ENCODE measurements at places on chromosomes 5 and 9. TPM values are rescaled to one million over a fixed set of nuclear protein-coding genes. Genes with fewer than 3 reads are reported as not detected.

- DNase-seq: no peak
- H3K27ac ChIP-seq: no peak overlapping the region
- H3K4me1 ChIP-seq: peaks cover 12% of the 10 kb centered on the region
- H3K36me3 ChIP-seq: peaks cover 30% of the 10 kb centered on the region
- no peak overlapping the region for H3K4me3 ChIP-seq
These were observed 18.6 kb downstream of the CD74 start for GRCh38 chr5:150394131-150394530.

Gene SLC34A3
- not detected for total RNA-seq

DNA sequence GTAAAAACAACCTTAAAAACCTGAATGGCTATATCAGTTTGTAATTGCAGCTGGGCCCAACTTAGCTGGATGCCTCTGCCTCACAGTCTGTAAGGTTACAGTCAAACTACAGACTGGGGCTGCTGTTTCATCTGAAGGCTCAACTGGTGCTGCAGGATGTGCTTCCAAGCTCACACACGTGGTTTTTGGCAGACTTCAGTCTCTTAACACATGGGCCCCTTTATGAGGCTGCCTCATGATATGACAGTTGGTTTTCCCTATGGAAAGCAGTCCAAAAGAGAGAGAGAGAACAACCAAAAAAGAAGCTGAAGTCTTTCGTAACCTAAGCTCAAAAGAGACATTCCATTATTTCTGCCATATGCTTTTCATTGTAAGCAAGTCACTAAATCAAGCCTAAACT, 27.4 kb downstream of the CTSL start:
- H3K4me1 ChIP-seq: no peaks in the 10 kb centered on the region
- no peaks in the 10 kb centered on the region for H3K36me3 ChIP-seq

DNA sequence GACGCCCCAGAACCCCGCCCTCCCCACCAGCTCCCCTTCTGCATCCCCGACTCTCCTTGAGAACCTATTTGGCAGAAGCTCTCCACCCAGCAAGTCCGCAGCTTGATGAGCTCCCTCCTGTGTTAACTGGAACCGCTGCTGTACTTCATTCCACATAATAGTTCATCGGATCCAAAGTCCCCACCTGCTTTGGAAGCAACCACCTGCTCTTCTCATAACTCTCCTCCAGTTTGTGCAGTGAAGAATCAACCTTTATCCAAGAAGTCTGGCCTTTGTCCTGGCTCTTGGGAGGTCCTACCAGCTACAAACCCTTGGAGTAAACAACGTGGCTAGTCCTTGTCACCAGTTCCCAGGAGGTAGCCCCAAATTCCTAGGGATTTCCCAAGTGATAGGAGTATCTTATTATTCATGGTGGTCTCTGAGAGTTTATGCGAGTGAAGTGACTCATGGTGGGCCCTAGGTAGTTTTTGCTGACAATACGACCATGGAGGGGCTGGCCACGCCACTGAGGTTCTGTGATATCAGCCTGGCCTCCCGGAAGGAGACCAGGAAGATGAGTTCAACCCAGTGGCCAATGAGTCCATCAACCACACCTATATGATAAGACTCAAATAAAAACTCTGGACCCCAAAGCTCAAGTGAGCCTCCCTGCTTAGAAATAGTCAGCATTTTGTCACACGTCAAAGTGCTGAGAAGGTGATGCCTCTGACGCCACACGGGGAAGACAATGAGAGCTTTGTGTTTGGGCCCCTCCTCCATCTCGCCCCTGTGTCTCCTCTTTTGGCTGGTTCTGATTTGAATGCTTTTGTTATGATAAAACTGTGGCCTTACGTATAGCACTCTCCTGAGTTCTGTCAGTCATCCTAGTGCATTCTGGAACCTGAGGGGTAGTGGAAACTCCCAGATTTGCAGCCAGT, 3.6 kb upstream of the IL4 start:
- H3K36me3 ChIP-seq: no peaks in the 10 kb centered on the region
- no peak for DNase-seq
- H3K4me1 ChIP-seq: peaks cover 5% of the 10 kb centered on the region
- no peak overlapping the region for H3K4me3 ChIP-seq
- H3K27me3 ChIP-seq: no peaks in the 10 kb centered on the region
- H3K27ac ChIP-seq: no peak overlapping the region

- no peak for DNase-seq
- H3K4me3 ChIP-seq: no peak overlapping the region
- no peak overlapping the region for H3K27ac ChIP-seq
- H3K36me3 ChIP-seq: peaks cover 8% of the 10 kb centered on the region
These were observed 74.1 kb downstream of the DAP start for GRCh38 chr5:10686890-10687289.

Gene OR1J2
- not detected for total RNA-seq

Gene LCN6
- not detected for total RNA-seq

- no peak for DNase-seq
- H3K36me3 ChIP-seq: no peaks in the 10 kb centered on the region
- no peak overlapping the region for H3K4me3 ChIP-seq
- H3K27me3 ChIP-seq: no peaks in the 10 kb centered on the region
- H3K4me1 ChIP-seq: peaks cover 3% of the 10 kb centered on the region
These were observed 82.9 kb downstream of the FEM1C start for GRCh38 chr5:115461506-115462290.

Gene ATP10B
- not detected for total RNA-seq

DNA sequence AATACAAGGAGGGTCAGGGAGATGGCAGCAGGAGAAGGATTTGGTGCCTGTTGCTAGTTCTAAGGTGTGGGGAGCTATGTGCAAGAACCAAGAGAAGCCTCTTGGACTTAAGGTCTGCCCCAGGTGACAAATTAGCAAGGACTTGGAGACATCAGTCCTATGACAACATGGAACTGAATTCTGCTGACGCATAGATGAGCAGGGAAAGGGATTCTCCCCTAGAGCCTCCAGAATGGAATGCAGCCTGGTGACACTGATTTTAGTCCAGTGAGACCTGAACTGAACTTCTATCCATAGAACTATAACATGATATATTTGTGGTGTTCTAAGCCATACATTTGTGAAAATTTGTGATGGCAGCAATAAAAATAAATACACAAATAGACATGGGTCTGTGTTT, 215.6 kb downstream of the ESM1 start:
- no peaks in the 10 kb centered on the region for H3K36me3 ChIP-seq
- DNase-seq: no peak
- H3K27me3 ChIP-seq: no peaks in the 10 kb centered on the region
- H3K4me3 ChIP-seq: no peak overlapping the region

DNA sequence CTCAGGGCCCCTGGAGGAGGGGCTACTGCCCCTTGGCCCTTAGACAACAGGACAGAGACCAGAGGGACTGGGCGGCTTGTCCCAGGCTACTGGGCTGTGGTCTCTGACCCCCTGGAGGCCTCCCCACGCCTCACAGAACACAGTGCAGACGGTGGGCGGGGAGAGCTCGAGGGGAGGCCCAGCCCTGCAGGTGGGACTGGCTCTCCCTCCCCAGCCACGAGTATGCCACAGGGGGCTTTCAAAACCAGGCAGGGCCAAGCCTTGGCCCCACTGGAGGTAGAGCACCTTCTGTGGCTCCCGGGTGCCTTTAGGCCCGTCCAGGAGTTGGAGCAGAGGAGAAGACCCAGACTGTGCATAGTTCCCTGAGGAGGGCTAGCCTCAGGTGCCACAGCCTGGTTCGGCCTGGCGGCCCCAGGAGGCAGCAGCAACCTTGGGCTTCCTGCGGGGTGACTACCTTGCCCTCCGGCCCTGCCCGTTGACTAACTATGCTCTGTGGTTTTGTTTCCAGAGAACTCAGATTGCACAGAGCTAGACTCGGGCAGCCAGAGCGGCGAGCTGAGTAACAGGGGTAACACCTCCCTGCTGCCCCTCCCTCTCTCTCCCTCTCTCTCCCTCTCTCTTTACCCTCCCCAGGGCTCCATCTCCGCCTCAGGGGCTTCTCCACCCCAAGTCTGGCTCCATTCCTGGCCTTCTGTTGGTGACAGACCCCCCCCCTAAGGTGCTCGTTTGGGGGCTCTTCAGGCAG, 15.5 kb downstream of the CARD19 start:
- no peak for DNase-seq
- H3K4me3 ChIP-seq: peak overlapping the region; percentile 34
- H3K36me3 ChIP-seq: no peaks in the 10 kb centered on the region
- H3K27ac ChIP-seq: peak overlapping the region; percentile 58
- peaks cover 23% of the 10 kb centered on the region for H3K4me1 ChIP-seq

Gene IL3
- not detected for total RNA-seq

DNA sequence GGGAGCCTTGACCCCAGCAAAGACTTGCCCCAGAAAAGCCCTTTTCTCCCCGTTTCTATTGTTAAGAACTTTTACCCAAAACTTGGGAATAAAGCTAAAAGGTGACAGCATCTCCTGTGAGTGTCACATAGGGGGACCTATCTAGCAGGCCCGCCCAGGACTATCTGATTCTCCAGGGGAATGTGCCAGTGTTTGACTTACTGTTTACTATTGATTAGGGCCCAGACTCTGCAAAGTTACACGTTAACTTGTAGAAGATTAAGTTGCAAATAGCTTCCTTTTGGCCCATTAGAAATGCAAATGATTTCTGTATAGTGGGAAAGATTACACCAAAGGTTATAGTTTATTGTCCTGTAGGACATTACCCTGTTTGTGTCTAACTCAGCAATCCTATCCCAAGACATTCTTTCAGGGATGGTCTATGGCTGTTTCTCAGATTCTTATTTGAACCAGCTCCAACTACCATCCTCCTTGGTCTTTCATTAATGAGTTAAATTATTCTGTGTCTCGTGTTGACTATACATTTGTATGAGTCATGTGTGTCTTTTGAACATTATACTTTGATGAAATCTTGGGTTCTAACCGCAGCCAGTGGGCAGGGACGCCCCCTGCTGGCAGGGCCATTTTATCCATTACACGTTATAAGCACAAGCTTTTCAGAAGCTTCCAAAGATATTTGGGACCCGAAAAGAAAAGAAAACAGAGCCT, 60.7 kb downstream of the HRH2 start:
- 0 out of 2 replicates have a peak, but pooled peaks cover 5% of the 10 kb centered on the region for H3K27me3 ChIP-seq
- no peak overlapping the region for H3K4me3 ChIP-seq
- no peak overlapping the region for H3K27ac ChIP-seq
- peak; percentile 77 for DNase-seq
- H3K4me1 ChIP-seq: no peaks in the 10 kb centered on the region

DNA sequence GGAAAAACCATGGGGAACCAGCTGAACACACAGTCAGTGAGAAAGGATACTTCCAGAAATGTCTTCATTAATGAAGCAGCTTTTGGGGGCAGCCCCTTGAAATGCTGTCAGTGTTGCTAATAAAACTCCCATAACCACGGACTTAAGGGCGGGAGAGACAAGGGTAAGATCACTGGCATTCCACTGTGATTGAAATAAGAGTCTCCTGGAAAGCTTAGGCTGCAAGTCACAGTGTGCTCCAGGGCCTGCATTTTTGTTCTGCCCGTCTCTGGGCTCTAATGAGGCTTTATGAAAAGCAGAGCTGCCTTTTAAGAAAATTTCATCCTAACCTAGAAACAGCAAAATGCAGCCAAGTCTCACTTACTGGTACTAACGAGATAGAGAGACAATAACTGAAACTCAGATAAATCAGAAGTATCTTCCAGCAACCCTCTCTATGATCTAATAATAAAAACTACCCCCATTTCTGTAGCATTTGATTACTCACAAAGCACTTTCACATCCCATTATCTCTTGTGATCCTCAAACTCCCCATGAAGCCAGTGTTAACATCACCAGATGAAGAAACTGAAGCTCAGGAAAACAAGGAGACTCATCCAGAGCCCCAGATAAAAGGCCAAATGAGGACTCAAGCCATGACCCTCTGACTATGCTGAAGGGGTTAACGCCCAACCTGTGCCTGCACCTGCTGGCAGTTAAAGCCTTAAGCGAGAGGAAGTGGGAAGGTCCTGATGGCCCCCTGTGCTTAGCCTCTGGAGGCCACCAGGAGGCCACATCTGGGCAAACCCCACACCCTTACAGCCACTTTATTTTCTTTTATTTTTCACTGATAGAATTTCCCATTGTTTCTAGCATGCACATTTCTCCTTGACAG, 37.5 kb downstream of the SPOCK1 start:
- no peaks in the 10 kb centered on the region for H3K27me3 ChIP-seq
- no peak overlapping the region for H3K27ac ChIP-seq
- no peaks in the 10 kb centered on the region for H3K4me1 ChIP-seq

Gene TMEM174
- total RNA-seq: not detected

Gene SHC3
- not detected for total RNA-seq

Gene SLC2A6
- 32.0 TPM for total RNA-seq
